Stimulated activated naive CD4-positive, alpha-beta T cell treated with Interleukin-2 at 50 U/mL for 16 hours (primary cell): ENCODE measurements at places on chromosomes 16 and 17.

- no peak for DNase-seq
These were observed 29.8 kb upstream of the GPRC5C start for GRCh38 chr17:74402048-74402447.

DNA sequence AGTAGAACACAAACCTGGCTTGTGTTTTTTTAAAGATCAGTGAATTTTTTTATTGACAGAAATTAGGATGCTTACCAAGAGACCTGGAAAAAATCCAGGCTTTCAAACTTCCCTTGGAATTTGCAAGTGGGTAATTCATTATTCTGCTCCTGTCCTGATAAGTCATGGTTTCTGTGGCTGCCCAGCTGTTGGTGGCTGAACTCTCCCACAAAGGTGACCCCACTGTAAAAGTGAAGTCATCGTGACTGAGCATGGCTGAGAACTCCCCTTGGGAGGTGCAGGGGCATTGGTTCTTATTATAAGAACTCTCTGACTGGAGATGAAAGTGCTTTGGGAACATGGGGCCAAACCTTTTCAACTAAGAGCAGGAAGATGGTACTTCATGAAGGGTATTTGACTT lies 46.6 kb upstream of the TANC2 start:
- DNase-seq: no peak

GRCh38 chr16:84790301-84790700 lies 29.5 kb upstream of the CRISPLD2 start:
- no peak for DNase-seq

DNA sequence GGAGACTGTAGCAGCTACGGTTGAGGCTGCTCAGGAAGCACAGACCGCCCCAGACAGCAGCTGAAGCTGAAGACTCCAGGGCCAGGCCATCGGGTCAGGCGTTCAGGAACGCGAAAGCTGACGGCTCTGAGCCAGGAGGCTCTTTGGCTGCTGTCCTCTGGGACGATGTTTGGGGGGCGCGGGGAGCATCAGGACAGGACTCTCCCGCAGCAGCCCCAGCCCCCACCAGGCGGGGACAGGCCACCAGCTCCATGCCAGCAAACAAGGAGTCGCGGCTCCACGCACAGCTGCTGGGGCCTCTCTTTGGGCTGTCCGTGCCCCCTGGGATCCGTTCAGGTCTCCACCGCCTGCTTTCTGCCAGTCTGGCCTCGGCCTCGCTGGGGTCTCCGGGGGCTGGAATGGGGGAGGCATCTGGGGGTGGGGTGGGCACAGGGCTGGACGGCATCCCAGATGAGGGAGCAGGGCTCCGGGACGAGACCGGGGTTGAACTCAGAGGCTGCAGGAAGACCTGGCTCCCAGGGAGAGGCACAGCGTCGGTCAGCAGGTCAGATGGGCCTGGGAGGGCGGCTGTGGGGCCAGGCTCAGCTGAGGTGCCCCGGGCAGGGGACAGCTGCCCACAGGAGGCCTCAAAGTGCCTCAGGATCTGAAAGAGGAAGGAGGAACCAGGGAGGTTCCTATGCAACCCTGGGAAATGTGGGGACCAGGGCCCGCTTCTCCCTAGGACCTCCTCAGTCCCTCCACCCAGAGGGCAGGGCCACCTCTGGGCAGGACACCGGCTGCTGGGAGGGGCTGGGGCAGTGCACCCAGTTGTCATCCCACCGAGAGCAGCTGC lies 6.3 kb upstream of the CEP131 start:
- no peak for DNase-seq

GRCh38 chr16:85536411-85537330 lies 76.5 kb upstream of the GSE1 start:
- no peak for DNase-seq

- DNase-seq: no peak
These were observed 13.5 kb downstream of the CCL11 start for GRCh38 chr17:34299027-34299426.

DNA sequence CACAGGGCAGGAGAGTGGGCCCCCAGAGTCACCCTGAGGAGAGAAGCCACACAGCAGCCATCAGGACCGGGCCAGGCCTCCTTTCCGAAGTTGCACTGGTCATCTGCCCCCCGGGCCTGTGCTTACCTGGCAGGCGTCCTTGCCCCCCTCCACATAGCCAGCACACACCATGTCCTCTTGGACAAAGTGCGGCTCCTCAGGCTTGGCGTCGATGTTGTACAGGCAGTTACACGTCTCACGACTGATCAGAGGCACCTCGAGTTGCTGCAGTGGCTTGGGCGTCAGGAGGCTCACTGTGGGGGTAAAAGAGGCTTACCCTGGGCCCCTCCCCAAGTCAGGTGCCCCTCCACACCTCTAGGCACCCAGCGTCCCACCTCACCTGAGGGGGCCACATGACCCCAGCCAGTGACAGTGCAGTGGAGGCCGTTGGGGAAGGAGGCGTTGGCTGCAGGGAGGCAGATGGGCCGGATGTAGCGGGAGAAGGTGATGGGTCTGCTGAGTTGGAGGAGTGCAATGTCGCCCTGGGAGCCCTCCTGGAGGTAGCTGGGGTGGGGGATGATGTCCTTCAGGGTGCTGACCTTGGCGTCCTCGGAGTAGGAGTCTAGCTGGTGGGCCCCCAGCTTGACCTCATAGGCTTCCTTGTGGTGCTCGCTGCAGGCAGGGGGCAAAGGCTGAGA lies 3.1 kb downstream of the PRSS8 start:
- DNase-seq: no peak

GRCh38 chr16:49716339-49716934 lies 139.5 kb downstream of the ZNF423 start:
- no peak for DNase-seq

GRCh38 chr16:31052114-31052513 lies 18.8 kb downstream of the STX4 start:
- DNase-seq: no peak

DNA sequence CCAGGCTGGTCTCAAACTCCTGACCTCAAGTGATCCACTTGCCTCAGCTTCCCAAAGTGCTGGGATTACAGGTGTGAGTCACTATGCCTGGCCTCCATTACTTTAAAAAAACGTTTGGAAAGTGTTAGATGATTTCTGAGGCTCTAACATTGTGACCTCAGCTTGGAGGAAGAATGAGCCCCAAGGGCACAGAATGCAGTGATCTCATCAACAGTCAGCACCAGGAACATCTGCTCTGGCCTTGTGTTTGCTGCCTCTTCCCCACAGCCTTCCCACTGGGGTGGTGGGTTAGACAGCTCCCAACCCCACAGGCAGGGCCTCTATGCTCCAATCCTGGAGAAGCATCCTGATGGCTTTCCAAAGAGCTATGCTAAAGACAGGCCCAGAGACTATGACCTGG lies 37.7 kb upstream of the SREBF1 start:
- DNase-seq: no peak

DNA sequence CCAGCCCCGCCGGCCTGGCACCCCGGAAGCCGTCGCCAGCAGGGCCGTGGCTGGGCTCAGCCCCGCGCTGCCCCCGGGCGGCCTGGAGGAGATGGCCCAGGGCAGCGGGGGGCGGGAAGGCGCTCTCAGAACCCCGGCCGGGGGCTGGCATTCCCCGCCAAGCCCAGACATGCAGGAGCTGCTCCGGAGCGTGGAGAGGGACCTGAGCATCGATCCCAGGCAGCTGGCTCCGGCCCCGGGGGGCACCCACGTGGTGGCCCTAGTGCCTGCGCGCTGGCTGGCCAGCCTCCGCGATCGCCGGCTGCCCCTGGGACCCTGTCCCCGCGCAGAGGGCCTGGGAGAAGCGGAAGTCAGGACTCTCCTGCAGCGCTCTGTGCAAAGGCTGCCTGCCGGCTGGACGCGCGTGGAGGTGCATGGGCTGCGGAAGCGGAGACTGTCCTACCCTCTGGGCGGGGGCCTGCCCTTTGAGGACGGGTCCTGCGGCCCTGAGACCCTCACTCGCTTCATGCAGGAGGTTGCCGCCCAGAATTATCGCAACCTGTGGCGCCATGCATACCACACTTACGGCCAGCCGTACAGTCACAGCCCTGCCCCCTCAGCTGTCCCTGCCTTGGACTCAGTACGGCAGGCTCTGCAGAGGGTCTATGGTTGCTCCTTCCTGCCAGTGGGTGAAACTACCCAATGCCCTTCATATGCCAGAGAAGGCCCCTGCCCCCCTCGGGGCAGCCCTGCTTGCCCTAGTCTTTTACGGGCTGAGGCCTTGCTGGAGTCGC lies 551 bp downstream of the WDR81 start:
- DNase-seq: no peak

- no peak for DNase-seq
These were observed 36.1 kb downstream of the ARL4D start for GRCh38 chr17:43434902-43435319.

- DNase-seq: no peak
These were observed 211.6 kb downstream of the WWOX start for GRCh38 chr16:78310990-78311561.

- DNase-seq: no peak
These were observed 40.7 kb upstream of the DLX4 start for GRCh38 chr17:49928126-49928800.

- no peak for DNase-seq
These were observed 95.6 kb downstream of the PRKCA start for GRCh38 chr17:66398059-66398458.

DNA sequence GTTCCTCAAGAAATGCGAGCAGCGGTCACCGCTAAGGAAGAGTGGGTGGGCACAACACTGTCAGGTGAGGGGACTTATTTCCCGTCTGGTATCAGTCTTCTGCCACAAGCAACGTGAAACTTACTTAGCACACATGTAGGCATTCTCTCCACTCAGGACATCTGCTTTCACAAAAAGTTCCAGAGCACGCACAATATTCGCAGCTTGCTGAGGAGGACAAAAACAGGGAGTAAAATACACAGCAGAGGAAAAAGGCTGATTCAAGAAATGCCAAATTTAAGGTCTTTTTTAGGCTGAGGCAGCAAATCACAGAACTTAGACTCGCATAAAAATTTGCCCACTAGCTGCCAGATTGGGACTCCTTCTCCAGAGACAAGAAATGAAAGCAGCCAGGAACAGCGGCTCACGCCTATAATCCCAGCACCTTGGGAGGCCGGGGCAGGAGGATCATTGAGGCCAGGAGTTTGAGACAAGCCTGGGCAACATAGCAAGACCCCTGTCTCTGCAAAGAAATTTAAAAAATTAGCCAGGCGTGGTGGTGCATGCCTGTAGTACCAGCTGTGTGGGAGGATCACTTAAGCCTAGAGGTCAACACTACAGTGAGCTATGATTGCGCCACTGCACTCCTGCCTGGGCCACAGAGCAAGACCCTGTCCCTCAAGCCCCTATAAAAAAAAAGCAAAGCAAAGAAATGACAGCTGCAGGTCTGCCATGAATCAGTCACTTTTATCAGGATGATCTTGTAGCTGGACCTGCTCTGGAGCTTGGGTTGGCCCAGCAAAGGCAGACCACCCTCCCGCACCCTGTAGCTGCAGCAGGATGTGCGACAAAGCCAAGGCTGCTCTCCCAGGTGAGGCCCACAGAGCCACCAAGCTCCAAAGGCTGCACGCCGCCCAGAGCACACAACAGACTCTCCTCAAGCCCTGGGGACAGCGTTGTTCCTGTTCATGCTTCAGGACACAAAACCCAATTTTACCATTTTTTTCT lies 20.5 kb downstream of the USP36 start:
- no peak for DNase-seq

DNA sequence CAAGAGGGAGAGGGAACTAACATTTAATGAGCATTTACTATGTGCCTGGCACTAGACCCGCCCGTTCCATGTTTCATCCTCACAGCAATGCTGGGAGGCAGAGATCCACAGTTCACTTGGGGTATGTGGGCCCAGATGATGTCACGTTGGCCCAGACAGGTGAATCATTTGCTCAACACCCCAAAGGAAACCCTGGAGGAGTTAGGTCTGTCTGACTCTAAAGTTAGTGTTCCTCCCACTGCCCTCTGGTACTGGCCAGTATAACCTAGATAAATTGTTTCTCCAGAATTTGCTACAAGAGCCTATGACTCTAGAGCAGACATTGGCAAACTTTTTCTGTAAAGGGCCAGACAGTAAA lies 164.6 kb downstream of the VPS53 start:
- DNase-seq: no peak

DNA sequence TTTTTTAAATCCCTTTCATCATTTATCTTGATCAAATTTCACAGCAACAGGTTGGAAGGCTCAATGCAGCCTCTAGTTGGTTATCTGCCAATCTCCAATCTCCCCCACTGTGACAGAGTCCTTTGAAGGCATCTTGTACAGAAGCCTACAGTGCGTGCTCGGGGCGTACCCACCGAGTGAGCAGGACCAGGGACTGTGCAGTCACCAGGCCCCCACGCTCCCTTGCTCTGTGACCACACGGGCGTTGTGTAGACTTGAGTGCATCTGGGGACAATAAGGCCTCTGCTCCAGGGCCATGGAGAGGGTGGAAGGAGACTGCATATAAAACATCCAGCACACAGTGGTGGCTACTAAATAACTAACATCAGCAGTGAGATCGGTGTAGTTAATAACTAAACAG lies 63.4 kb downstream of the GTF3C1 start:
- DNase-seq: no peak

DNA sequence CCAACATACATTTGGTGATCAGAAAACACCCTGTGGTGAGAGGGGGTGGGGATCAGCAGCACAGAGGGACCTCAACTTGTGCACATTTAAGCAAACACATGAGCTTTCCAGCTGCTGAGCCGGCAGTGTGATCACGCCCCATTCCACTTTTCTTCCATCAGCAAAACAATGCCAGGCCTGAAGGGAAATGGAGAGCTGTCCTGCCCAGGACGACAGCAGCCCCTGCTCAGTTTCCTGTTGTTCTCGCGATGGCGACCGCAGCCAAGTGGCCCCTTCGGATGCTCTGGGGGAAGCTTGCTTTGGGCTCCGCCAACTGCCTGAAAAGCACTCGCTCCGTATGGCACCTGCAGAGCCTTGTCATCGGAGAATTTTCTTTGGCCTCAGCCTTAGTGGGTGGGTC lies 272.3 kb downstream of the FOXL1 start:
- DNase-seq: no peak

- no peak for DNase-seq
These were observed 42.4 kb upstream of the LHX1 start for GRCh38 chr17:36894925-36895324.

DNA sequence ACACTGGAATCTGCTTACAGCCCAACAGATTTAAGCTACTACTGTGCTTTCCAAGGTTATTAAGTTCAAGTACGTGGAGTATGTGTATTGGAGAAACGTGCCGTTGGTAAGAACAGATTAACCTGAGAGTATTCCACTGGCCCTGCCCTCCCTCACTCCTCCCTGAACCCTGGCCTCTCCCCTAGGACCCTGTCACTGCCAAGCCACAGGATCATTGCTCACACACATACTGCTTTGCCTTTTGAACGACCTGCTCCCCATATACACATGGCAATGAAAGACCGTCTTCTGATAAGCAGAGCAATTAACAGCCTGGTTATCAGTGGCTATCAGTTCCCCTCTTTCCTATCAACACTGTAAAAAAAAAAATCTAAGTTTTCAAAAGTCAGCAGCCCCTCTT lies 458.9 kb upstream of the DYNLRB2 start:
- no peak for DNase-seq

DNA sequence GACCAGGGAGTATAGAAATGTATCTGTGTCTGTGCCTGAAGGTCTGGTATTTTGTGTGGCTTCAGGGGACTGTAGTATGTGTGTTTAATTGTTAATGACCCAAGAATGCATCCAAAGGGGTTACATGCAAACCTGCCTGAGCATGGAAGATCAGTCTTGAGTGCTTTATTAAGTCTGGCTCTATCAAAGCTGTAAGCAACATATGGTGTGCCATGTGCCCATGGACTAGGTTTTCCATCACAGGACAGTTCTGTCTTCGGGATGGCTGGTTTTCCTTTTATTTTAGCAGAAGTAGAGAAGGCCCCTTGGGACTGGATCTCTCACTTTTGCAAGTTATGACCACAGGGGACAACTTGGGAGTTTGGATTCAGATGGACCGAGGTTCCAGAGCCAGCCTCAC lies 18.2 kb downstream of the RBFOX1 start:
- no peak for DNase-seq
